ENCODE measurements at places on chromosomes 16 and 17. TPM values are rescaled to one million over a fixed set of nuclear protein-coding genes. Genes with fewer than 3 reads are reported as not detected.

Gene ZNF830
- total RNA-seq: 12.3 TPM

Gene HCFC1R1
- total RNA-seq: 77.9 TPM

Gene SMG6
- total RNA-seq: 16.1 TPM

Gene CLEC3A
- total RNA-seq: not detected

Gene WSB1
- 145 TPM for total RNA-seq

Gene TNFRSF17
- not detected for total RNA-seq

Gene SLC16A5
- 4.4 TPM for total RNA-seq

Gene SLC25A10
- 4.3 TPM for total RNA-seq

Gene HOXB9
- 0.31 TPM for total RNA-seq

Measured in muscle of leg (tissue), 16 donors.